NCI-H146 (cell line): ENCODE measurements at places on chromosomes 12 and 14.

GRCh38 chr12:123271001-123271668 is 521 bp downstream of the CDK2AP1 start:
- DNase-seq, result peak; percentile 53

DNA sequence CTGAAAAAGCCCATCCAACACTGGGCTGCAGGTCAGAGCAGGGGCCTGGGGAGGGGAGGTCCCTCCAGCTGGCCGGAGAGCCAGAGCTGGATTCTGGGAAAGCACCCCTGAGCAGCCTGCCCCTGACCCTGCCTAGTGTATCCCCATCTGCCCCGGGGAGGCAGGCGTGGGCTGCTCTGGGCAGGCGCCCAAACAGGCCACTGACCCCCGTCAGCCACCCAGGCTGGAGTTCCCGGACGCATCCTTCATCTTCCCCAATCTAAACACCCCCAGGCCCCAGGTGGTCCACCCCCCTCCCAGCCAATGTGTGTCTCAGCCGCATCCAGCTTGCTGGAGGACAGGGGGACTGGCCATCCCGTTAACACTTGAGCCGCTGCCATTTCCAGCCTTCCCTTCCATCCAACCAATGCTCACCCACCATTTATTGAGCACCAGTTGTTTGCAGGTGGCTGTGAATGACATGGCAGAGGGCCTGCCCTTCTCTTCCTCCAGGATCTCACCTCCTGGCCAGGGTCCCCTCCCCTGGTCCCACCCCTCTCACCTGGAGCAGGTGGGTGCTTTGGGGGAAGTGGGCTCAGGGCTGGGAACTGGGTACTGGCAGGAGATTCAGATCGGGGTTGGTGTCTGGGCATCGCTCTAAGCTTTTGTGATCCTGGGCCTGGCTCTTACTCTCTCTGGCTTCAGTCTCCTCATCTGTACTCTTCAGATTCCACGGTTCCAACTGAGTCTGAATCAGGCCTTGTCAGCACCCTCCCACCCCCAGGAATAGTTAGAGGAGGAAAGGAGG is 743 bp upstream of the DTX1 start:
- DNase-seq, result no peak

DNA sequence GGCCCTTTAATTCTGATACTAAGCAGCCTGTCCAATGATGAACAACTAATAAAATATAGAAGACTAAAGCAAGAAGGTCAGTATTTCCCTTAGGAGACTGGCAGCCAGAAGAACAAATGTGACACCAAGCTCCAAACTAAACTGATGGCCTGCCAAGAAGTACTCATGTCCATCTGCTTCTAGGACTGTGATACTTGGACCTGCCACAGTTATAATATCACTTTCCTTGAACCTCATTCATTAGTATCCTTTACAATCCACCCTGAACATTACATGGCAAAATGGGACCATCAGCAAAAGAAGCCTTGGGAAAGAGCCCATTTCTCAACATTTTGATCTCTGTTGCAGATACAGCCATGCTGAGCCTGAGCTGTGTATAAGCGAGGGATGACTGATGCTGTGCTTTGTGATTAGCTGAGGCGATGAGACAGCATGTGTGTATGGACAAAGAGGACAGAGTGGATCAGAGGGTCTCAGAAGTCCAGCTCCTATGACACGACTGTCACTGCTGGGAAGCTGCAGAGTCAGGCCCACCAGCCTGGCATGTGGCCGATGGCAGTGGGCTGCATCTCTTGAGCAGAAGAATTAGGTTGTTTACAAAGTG is 73.9 kb downstream of the TGFB3 start:
- no peak for DNase-seq

DNA sequence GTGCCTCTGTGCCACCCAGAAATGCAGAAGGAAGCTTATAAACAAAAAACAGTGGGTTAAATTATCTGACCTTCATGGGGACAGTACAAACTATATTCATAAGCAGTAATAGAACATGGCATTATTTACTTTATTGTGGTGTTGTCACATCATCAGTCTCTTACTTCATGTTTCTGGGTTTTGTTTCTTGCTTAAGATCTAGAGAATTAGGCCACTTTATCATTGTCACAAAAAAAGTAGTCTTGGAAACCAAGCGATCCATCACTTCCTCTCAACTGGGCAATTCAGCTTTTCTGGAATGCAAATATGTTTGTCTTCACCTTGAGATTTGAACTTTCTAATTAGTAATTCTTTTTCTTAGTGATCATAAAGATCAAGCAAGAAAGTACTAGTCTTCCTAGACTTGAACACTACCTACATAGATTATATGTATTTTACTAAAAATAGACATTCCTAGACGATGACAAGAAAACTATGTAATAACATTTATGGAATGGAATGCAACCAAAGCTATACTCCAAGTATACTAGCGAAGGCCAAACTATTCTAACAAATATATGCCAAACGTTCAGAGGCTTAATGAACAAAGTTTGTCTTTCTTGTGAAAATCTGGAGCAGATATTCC is 363.4 kb downstream of the DAD1 start:
- DNase-seq, result no peak

DNA sequence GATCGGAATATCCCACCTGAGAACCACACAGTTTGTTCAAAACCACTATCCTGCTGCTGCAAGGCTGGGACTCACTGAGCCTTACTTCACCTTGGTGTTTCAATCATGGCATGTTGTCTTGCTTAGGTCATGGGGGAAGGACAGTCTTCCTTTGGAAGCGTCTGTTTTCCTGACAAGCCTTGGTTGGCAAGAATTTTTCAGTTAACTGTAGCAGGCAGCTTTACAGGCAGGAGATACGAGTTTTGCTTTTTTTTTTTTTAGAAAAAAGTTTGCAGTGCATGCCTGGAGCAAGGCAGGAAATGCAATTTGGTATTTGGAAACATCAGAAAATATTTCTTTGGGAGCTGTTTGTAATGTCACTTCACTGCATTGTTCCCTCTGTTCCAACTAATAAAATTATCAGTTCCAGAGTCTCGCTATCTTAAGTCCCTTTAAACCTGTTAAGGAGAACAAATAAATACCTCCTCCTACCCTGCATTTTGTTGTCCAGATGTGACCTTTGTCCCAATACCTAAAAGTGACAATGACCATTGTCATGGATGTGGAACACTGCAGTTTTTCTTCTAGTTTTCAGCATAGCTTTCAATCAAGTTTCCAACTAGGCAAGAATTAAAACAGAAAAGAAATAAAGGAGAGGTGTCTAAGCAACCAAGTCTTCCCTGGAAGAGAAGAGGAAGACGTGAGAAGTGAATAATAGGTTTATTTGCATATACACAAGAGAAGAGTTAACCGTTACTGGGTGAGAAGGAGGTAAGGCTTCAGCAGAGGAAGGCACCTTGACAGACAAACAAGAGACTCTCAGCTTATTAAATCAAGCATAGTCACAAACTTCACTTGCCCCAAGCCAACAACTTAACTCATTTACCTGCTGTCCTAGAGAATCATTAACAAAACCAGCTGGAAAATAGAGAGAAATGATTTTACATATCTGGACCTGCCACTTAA is 71.4 kb upstream of the ACTN1 start:
- no peak for DNase-seq

DNA sequence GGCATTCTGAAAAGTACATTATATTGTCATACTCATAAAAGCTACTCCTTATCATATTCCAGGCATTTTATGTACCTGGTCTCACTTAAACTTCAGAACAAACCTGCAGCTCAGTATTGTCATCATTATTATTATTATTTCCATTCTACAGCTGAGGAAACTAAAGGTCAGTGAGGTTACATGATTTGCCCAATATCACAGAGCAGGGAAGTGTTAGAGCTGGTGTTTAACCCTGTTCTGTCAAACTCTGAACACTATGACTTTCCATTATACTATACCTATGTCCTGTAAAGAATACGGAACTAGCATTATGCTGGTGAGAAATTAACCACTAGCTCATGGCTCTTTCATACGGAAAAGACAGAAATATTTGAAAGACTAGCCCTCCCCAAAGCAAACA is 56.4 kb downstream of the STON2 start:
- no peak for DNase-seq

DNA sequence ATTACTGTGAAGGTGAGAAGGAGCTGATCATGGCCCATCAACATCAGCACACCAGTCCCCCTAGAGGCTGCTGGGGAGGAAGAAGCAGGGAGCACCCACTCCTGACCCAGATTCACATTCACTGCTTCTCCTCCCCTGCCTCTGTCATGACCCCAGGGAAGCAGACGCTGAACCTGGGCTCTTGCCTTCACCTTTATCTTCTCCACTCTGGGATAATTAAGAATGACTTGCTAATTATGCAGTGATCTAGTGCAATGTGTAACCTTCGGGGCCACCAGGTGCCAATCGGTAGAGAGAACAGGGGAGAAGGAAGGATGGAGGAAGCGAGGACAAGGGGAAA is 44.4 kb upstream of the IQSEC3 start:
- DNase-seq, result no peak

DNA sequence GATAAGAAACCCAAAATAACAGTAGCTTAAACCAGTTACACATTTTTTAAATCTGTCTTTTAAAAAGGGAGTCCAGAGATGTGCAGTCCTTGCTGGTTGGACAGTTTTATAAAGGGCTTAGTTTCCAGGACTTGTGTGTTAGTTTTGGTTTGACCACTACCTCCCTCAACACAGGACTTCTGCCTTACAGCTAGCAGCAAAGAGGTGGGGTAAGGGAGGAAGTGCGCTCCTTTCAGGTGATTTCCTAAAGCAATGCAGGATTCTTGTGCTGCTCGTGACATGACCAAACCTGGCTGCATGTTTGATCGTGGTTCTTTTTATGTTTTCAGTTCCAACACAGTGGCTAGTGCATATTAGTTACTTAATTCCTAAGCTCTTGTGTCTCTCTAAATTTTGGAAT is 266.2 kb downstream of the TMTC2 start:
- DNase-seq, result no peak

- no peak for DNase-seq
Measured at GRCh38 chr12:25501549-25501948, 51.5 kb downstream of the LMNTD1 start.

GRCh38 chr12:52523824-52524223 is 3.6 kb upstream of the KRT5 start:
- no peak for DNase-seq

DNA sequence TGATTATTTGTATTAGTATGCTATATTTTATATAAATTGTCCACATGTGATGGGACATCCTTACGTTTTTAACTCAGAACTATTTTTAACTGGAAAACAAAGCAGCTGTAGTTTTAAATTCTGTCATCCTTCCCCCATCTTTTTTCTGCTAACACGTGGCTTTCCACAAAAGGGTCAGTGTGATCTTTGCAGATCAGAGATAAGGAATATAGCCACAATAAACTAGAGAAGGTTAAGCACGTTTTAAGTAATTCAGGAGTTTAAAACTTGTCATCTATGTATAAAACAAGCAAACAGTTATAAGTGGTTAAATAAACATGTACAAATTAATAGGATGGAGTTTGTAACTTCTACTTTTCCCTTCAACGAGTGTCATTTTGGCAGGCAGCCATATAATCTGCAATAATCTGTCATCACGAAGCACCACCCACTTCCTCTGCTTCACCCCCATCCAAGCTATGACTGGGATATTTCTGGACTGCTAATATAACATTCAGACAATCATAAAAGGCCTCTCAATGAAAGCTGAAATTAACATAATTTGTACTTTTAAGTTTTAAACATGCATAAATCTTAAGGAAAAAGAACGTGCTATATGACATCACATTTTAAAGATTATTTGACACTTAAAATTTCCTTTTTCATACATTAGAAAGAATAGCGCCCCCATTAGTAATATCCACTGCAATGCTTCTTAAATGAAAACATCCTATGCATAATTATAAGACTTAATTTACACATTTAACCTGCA is 15.3 kb downstream of the TAOK3 start:
- peak; percentile 14 for DNase-seq

DNA sequence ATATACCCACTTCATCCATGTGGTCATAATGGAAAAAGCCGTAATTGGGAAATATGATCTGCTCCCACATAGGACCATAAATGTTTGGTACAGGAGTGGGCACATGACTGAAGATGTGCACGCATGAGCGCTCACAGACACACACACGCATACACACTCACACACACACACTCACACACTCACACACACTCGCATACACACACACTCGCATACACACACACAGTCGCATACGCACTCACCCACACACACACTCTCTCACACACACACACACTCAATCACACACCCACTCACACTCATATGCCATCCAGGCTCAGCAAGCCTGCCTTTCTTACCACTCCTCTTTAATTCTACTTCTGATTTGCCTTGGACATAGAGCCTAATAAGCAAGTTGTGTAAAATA is 45.6 kb upstream of the EGLN3 start:
- DNase-seq, result no peak

DNA sequence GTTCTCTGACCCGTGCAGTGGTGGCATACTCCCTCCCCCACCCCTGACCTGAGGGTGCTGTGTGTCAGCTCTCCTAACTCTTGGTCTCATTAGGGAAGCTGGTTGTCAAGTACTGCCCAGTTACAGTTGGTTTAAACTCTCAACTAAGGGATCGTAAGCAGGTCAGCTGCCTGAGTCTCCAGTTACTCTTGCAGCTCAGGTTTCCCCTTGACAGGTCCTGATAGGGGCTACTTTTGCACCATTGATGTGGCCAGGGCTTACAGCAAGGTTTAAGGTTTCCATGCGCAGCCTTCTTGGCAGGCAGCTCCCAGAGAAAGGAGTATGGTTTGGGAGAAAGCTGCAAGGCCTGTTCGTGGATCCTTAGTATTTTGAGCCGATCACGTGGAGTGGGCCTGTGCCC is 74.5 kb downstream of the ETV6 start:
- DNase-seq, result no peak

DNA sequence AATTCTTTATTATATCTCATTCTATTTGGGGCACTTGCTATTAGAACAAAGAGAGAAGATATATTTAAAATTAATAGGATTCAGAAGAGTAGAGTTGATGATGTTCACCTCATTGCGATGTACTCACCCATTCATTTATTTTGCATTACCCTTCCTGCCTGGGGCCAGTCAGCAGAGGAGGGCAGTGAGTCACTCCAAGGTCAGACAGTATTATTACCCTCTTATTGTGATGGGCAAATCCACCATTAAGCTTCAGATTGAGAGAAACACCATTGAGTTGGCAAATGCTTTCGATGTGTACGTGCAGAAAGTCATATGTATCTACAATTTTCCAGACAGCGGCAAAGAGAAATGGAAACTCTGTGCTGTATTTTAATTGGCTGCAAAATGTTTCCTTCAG is 134.2 kb downstream of the BICD1 start:
- DNase-seq, result no peak

DNA sequence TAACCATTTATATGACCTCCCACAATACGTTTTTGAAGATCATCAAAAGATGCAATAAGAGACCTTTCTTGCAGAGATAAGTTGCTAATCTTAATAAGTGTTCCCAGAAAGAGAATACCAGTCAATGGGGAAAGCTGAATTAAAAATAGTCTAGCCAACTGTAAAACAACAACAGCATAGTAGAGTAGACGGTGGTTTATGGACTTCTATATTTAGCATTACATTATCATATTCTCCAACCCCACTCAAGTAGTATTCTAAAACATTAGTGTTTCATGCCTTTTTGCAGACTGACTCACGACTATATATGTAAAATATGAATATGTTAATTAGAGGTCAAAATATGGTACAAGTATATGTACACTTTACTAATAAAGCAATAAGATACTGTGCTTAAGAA is 218.9 kb downstream of the MED13L start:
- no peak for DNase-seq
